ENCODE measurements at places on chromosomes 7 and 10.

DNA sequence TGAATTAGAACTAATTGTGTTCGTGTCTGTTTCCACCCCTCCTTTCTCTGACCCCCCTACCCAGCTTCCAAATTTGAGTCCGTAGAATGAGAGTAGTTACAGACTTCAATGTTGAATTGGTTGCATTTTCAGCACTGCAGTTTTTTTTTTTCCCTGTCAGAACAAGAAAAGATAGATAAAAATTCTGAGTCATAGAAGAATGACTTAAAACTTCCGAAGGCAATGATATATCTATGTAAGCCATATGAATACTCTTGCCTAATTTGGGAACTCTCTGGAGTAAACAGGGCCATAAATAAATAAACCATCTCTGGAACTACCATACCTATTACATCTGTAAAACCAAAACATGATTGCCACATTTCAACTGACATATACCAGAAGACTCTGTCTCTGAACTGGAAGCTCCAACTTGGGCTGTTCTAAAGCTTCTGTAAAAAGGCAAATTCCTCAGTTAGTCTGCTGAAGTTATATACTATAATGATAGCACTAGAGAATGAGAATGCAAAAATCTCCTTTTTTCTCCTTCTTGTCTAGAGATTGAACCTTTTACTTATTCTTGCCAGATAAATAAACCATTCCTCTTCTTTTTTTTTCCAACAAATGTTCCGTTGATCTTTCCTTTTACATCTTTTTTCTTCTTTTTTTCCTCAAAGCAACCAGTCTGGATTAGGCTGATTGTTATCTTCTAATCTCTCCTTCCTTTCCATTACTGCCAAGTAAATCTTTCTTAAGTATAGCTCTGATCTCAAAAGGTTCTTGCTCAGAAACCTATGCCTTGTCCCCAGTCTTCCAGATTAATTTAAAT, 23.5 kb downstream of the VCL start:
- DNase-seq, result no peak

DNA sequence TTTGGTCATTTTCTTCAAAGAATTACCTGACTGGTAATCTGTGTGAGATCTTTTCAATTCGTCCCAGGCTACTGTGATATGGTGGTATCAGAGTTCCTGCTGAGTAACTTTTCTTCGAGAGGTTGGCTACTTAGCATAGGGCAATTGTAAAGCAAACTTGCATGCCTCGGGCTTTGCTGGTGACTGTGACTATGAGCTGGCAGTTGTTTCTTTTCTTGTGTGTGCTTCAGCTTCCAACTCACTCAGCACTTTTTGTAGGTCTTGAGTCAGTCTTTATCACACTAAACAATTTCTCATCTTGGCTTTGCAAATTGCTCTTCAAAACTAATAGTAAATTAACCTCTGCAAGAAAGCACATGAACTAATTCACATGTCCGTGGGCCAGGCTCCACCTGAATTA, 44.3 kb downstream of the PRR15 start:
- no peak for DNase-seq

DNA sequence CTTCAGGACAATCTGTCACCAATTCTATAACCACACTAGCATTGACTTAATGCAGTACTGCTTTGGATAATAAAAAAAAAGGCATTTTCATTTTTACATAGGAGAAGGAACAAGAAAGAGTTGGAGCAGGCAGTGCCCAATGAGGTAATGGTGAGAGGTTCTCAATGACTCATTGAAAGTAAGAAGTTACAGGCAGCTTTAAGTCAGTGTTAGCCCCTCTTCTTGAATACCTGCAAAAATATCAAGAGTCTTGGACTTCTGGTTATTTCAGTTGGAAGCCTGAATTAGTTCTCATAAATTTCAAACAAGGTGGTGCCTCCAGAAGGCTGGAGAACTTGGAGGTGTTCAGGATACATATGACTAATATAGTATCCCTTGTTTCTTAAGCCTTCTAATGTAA, 422.5 kb downstream of the HTR7 start:
- no peak for DNase-seq

DNA sequence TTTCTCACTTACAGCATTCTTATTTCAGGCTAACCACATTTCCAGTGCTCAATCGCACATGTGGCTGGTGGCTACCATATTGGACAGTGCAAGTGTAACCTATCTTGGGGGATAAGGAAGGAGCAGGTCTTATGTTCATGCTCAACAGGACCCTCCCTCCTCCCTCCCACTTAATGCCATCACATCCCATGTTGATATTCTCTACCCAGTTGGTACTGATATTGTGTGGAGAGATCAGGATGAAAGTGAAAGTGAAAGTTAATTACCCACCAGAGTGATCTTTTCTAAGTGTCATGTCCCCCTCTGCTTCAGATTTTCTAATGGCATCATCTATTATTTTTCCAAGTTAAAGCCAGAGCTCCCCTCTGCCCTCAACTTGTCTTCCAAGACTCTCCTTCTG, 91.6 kb downstream of the BMPER start:
- no peak for DNase-seq

GRCh38 chr10:47348661-47349470, 703 bp downstream of the RBP3 start:
- DNase-seq, result no peak
